Peyer's patch (tissue), 4 donors: ENCODE measurements at places on chromosomes 6 and 20. TPM values are rescaled to one million over a fixed set of nuclear protein-coding genes. Genes with fewer than 3 reads are reported as not detected.

- H3K27ac ChIP-seq = no peak overlapping the region
- peak; percentile 39 for DNase-seq
- H3K4me3 ChIP-seq = no peak overlapping the region
- no peaks in the 10 kb centered on the region for H3K4me1 ChIP-seq
- no peaks in the 10 kb centered on the region for H3K27me3 ChIP-seq
Measured at GRCh38 chr6:170444056-170444591, 109.0 kb downstream of the PSMB1 start.

DNA sequence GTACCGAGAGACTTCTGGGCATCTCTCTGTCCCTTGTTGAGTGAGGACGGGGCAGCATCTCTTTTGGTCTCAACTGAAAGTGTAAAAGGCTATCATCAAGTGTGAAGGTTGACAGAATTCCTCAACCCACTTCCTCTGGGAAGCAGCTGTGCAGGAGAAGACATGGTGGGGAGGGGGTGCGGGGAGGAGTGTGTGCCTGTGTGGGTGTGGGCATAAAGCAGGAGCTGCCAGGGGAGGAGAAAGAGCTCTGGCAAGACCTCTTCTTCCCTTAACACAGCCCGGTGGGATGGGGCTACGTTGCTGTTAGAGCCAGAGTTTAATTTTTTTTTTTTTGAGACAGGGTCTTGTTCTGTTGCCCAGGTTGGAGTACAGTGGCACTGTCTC lies 31.8 kb downstream of the CPXM1 start:
- DNase-seq = no peak
- no peaks in the 10 kb centered on the region for H3K4me1 ChIP-seq
- H3K36me3 ChIP-seq = no peaks in the 10 kb centered on the region
- H3K27me3 ChIP-seq = no peaks in the 10 kb centered on the region

PRPH2 gene
- total RNA-seq = 0.67 TPM

TTK gene
- 5.9 TPM for total RNA-seq

- peak overlapping the region; percentile 88 for H3K4me3 ChIP-seq
- no peaks in the 10 kb centered on the region for H3K36me3 ChIP-seq
- DNase-seq = peak; percentile 83
- H3K27ac ChIP-seq = peak overlapping the region; percentile 92
Measured at GRCh38 chr20:45890077-45890984, 677 bp downstream of the NEURL2 start.

DNA sequence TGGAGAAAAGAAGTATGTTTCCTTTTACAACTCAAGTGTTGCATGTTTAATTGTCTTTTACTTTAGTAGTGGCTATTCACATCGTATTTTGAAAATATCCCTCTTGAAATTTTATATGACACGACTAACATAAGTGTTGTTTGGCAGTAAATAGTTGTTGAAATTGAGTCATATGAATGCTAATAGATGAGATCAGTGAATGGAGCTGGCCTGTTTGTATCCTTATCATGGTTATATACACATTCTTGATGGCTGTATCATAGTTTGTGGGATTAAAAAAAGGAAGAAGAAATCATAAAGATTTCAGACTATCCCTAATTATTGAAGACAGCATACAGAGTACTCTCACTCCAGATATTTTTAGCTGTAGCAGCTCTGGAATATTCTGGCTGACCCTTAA lies 8.2 kb upstream of the RAE1 start:
- H3K4me1 ChIP-seq = no peaks in the 10 kb centered on the region
- no peaks in the 10 kb centered on the region for H3K36me3 ChIP-seq
- no peak overlapping the region for H3K4me3 ChIP-seq
- no peaks in the 10 kb centered on the region for H3K27me3 ChIP-seq

DNA sequence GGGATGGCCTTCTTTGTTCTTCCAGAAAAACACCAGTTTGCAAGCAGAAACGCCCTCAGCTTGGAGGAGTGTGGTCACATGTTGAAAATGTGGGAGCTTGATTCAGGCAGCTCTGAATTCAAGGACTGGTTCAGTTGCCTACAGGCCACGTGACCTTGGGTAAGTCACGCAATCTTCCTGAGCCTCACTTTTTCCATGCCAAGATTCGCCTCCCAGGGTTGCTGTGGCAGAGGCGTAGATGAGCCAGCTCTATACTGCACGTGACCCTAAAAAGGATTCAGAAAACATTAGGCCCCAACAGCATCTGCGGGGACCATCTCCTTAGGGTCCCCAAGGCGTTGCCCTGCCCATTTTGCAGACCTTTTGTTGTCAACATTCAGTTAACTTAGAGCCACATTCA lies 112.0 kb upstream of the SNX9 start:
- H3K4me3 ChIP-seq = no peak overlapping the region
- no peak for DNase-seq
- H3K36me3 ChIP-seq = no peaks in the 10 kb centered on the region

PNPLA1 gene
- 4.0 TPM for total RNA-seq

ENPP5 gene
- total RNA-seq = 1.1 TPM

- no peak overlapping the region for H3K27ac ChIP-seq
- H3K36me3 ChIP-seq = no peaks in the 10 kb centered on the region
- H3K4me3 ChIP-seq = no peak overlapping the region
- no peaks in the 10 kb centered on the region for H3K27me3 ChIP-seq
- no peaks in the 10 kb centered on the region for H3K4me1 ChIP-seq
- DNase-seq = no peak
Measured at GRCh38 chr20:57224641-57225138, 41.8 kb downstream of the BMP7 start.

UBD gene
- total RNA-seq = 1.6 TPM

GRCh38 chr20:7025635-7026034 lies 258.1 kb downstream of the BMP2 start:
- no peaks in the 10 kb centered on the region for H3K4me1 ChIP-seq
- no peaks in the 10 kb centered on the region for H3K36me3 ChIP-seq
- no peak for DNase-seq

- no peaks in the 10 kb centered on the region for H3K4me1 ChIP-seq
- no peak overlapping the region for H3K27ac ChIP-seq
- no peak overlapping the region for H3K4me3 ChIP-seq
- DNase-seq = no peak
Measured at GRCh38 chr6:10355115-10355702, 59.7 kb downstream of the TFAP2A start.

TRIM40 gene
- 10.9 TPM for total RNA-seq

GRCh38 chr6:149898966-149899365 lies 1.1 kb upstream of the RAET1E start:
- no peaks in the 10 kb centered on the region for H3K36me3 ChIP-seq
- no peak for DNase-seq
- no peaks in the 10 kb centered on the region for H3K27me3 ChIP-seq
- peaks cover 31% of the 10 kb centered on the region for H3K4me1 ChIP-seq
- no peak overlapping the region for H3K4me3 ChIP-seq
- no peak overlapping the region for H3K27ac ChIP-seq

COL9A1 gene
- total RNA-seq = not detected

GRCh38 chr6:32110632-32111031 lies 1.5 kb upstream of the TNXB start:
- H3K4me3 ChIP-seq = no peak overlapping the region
- H3K36me3 ChIP-seq = no peaks in the 10 kb centered on the region
- H3K27ac ChIP-seq = peak overlapping the region; percentile 83
